ENCODE measurements at places on chromosomes 7 and 10.

- no peak for DNase-seq
Measured at GRCh38 chr10:25694206-25694933, 239.7 kb upstream of the MYO3A start.

GRCh38 chr7:91373111-91373800, 109.0 kb downstream of the FZD1 start:
- no peak for DNase-seq

GRCh38 chr10:4224178-4224577, 439.2 kb upstream of the KLF6 start:
- DNase-seq, result no peak

- no peak for DNase-seq
Measured at GRCh38 chr7:6653071-6654003, 16.2 kb downstream of the ZNF316 start.

DNA sequence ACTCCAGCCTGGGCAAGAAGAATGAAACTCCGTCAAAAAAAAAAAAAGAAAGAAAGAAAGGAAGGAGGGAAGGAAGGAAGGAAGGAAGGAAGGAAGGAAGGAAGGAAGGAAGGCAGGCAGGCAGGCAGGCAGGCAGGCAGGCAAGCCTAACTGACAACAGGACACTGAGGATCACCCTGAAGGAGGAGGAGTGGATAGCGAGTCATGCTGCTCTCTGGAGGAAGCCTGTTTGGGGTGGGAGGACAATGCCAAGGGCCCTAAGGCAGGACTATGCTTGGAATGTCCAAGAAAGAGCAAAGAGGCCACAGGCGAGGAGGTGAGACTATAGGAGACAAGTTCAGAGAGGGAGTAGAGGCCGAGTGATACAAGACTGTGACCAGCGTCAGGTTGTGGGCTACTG, 107.0 kb upstream of the PARD3 start:
- DNase-seq, result no peak

DNA sequence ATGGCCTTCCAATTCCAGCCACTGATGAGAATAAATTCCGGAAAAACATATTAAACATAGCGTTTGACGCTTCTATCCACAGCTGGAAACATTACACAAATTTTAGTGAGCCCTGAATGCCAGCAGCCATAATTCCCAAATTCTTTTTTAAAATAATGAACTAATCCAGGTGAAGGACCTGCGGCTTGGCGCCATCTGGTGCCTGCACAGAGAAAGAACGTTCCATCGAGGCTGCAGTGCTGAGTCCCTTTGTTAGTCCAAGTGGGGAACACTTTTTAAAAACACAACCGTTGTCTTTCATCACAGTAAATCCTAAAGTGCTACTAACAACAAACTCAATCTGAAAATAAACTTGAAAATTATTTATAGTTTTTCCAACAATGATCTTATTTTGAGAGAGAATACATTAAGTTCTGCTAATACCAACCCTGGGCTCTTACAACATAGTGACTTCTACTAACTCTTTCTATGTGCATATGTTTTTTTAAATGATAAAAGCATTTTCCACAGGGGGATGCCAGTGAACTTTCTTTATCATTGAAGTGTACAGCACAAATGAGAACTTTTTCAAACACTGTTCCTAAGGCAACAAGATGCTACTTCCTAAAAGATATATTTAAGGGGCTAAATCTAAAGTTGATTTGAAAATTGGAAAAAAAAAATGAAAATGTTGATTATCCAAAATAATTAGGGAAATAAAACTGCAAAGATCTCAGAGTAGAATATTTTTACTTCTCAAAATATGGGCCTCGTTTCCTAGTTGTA, 166.9 kb upstream of the RNF32 start:
- peak; percentile 69 for DNase-seq

DNA sequence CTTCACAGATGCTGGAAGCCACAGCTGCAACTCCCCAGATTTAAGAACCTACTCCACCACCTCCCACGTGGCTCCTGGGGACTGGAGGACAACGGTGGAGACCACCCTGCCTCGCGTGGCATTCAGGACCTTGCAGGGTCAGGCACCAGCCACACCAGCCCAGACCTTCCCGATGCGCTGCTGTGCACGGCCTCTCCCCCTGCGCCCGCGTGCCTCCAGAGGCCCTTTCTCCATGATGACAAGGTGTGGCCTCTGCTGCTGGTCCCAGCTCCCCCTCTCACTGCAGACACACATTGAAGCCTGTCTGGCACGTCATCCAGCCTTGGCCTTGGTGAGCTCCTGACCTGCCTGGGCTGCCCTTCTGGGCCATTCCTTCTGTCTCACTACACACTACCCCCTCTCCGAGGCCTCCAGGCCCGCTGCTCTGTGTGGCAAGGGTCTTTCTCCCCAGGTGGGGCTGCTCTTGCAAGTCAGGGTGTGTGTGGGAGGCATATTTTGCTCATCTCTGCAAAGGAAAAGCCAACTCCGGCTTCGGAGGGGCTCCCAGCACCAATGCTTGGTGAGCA, 254.8 kb downstream of the MAD1L1 start:
- no peak for DNase-seq

GRCh38 chr10:15464381-15464780, 93.3 kb upstream of the FAM171A1 start:
- no peak for DNase-seq

DNA sequence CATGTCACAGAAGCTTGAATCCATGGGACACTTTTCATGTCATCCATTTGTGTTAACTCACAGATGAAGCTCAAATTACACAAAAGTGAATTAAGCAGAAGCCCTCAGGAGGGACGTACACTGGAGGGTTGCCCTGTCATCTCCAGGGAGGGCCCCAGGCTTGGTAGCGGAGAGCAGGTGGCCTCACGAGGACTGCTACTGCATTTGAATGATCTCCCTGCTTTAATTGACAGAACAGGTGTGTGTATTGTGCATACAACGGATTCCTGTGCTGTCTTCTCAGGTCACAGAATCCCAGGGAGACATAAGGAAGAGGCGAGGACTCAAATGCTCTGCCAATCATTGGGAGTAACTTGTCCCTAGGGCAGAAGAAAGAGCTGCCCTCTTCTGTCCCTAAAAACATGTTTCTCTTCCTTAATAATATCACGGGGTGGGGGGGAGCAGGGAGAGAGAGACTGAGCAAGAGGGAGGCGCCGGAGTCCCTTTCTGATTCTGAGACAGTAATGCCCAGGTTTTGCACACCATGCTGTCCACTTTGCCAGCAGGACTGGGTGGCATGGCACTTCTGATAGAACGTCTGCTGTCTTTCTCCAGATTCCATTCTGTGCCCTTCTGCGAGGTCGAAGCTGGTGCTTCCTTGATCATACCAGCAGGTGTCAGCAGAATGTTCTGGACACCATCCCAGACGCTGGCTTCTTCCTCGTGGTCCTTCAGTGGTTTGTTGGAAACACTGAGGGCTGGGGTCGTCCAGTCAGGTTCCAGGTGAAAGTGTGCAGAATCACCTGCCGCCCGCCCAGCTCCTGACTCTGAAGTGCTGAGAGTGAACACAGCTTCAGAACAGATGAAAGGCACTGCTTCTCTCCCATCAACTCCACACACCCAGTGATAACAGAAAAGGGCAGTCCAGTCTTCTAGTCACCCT, 26.2 kb upstream of the RASGEF1A start:
- DNase-seq, result peak; percentile 79

DNA sequence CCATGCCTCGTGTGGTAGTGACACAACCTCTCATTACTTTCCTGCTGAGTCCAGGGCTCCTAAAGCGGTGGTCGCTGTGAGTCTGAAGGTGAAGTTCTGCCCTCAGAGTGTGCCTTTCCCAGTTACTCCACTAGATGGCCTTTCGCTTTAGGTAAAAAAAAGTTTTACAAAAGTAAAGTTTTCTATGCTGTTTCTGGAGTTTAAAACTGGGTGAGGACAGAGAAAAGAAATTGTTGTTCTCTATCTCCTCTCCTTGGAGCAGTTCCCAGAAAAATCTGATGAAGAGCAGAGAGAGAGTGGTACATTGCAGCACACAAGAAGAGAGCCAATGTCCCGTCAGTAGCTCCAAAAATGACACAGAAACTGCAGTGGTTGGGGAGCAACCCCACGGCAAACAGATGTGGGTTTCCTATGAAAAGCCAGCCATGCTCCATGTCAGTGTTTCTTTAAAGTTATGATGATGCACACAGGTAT, 257.1 kb downstream of the GLI3 start:
- DNase-seq, result peak; percentile 84

- DNase-seq, result no peak
Measured at GRCh38 chr10:4535521-4535920, 290.5 kb upstream of the AKR1E2 start.

DNA sequence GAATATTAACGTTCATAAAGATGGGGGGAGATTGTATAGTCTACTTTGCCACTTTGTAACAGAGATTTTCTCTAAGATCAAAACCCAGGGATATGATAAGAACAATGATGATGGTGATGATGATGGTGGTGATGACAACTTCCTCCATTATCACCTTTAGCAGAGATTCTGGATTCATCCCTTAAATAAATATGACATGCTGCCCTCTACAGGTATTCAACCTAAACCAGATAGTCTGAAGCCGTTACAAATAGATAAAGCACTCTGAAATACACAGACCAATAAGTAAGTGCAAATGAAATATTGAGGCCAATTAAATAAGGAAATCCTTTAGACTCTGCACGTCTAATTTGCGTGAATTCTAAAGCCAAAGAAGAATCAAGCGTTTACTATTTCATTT, 211.5 kb downstream of the CREB5 start:
- no peak for DNase-seq

DNA sequence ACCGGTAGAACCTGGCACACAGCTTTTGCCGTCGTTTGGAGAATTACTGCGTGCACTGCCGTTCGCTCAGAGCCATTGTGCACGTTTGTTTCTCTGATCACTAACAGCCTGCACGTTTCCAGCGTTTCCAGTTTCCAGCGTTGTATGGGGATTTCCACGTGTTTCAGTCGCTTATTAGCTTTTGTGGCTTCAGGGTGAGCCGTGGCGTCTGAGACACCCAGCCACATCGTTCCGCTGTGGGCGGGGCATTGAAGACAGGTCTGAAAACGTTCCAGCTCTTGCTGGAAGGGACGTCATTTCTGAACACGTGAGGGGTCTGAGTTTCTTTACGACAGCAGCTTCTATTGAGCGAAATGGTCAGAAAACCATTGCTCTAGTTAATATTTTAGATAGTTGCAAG, 164.8 kb downstream of the DNAJB6 start:
- DNase-seq, result no peak

- DNase-seq, result no peak
Measured at GRCh38 chr10:92003258-92003657, 79.7 kb downstream of the BTAF1 start.

GRCh38 chr7:28048694-28049093, 131.9 kb downstream of the JAZF1 start:
- no peak for DNase-seq

- no peak for DNase-seq
Measured at GRCh38 chr10:84317174-84317573, 11.2 kb upstream of the CCSER2 start.

- no peak for DNase-seq
Measured at GRCh38 chr10:118851062-118852035, 96.6 kb upstream of the CACUL1 start.

- DNase-seq, result no peak
Measured at GRCh38 chr7:18900236-18900635, 217.2 kb downstream of the TWIST1 start.

DNA sequence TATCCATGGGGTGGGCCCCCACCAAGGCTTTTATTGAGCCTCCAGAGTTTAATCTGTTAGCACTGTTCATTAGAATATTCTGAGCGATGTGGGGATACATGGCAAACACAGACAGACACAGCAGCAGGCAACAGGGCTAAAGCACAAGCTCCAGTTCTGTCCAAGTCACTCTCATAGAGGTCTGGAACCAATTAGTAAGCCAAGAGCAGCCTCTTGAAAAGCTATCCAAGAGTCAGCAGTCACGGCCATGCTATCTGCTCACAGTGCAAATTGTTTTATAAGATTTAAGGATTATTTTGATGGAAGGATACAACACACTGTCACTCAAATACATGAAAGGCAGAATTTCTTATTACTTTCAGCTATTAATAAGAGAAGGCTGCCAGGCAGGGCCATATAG, 86.4 kb upstream of the DGKB start:
- no peak for DNase-seq

DNA sequence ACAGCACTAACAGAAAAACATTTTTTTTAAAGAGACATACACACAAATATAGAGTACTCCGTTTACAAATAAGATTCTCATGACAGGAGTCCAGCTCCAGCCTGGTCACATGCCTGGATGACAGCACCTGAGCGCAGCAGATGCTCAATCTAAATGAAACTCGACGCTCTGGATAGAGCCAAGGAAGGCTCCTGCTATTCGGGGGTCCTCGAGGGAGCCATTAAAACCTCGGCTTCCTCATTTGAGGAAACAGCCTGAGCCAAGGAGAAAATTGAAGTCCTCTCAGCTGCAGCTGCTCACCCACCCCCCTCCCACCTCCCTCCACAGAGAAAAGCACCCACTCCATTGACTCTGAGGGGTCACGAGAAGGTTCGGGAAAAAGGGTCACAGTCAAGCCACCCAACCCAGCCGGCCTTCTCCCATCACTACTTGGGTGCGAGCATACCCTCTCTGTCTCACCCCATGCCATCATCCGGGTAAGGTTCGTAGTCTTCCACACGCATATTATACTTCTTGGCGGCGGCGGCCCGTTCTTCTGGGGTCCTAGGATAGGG, 673 bp downstream of the NDUFB8 start:
- peak; percentile 34 for DNase-seq

DNA sequence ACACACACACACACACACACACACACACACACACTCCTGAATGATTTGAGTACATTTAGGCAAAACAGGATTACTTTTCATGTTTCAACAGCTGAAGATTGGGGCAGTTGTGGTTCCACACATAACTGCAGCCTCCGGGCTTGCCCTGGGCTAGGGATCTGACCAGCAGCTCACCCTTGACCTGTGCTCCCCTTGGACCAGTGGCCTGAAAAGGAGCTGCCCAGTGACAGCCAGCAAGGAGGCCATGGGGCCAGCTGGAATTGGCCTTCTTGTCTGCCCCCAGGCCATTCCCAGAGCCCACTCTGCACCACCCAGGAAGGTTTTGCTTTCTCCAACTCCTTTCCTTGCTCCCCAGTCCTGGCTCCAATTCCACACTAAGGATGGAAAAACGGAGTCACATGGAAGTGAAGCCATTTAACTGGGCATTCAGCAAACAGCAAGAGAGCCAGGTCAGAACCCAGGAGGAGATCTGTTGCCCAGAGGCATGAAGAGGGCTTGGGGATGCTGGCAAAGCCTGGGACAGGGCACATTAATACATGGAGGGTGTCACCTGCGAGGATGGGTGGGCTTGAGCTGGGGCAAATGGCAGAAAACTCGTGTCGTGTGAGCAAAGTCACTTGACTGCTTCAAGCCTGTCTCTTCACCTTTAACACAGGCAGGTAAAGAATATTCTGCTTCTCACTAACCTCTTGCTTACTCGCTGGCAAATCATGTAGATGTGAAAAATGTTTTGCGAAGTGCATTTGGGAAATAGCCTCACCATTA, 61.5 kb upstream of the GDF10 start:
- DNase-seq, result no peak

GRCh38 chr10:112369495-112370423, 4.2 kb upstream of the ACSL5 start:
- DNase-seq, result no peak

- DNase-seq, result no peak
Measured at GRCh38 chr7:158649279-158649678, 55.3 kb downstream of the NCAPG2 start.

All from Kasumi-1 (cell line).